ENCODE measurements at places on chromosomes 5 and 9.

DNA sequence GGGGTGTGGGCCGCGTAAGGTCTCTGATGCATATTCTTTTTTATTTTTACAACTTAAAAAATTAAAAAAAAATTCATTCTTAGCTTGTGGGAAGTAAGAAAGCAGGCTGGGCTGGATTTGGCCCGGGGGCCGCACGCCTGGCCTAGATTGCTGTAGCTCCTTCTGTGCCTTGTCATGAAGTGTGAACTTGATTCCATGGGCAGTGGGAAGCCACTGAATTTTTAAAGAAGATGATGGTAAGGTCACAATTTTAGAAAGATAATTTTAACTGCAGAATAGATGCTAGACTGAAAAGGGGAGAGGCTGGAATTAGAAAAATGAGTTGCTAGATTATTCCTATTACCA, 56.1 kb downstream of the EHMT1 start:
- no peak for DNase-seq

DNA sequence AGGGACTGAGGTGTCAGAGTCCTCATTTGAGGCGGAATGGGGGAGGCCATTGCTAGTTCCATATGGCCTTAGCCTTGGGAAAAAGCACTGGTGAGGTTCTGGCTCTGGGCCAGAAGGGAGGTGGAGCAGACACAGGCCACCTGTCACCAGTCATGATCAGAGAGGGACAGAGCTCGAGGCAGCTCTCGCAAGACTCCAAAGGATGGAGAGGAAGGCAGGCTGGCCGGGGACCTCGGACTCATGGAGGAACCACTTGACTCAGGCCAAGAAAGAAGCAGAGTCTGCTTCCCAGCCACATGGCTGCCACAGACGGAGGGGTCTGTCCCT, 29.2 kb upstream of the NSMF start:
- peak; percentile 93 for DNase-seq

DNA sequence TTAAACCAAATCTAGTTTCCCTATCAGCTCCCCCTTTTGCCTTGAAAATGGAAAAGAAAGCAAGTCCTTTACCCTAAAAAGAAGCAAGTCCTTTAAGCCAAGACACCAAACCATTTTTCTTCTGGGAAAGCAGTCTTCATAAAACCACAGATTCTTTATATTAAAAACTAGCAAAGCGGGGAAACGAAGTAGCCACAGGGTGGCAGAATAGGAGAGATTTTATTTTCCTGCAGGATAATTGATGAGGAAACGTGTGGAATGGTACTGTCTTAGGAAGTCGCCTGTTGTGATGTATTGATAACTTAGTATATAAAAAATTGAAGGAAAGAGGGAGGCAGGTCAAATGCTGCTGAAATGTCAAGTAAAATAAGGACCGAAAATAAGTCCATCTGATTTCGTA, 41.1 kb downstream of the ZNF883 start:
- DNase-seq: no peak

DNA sequence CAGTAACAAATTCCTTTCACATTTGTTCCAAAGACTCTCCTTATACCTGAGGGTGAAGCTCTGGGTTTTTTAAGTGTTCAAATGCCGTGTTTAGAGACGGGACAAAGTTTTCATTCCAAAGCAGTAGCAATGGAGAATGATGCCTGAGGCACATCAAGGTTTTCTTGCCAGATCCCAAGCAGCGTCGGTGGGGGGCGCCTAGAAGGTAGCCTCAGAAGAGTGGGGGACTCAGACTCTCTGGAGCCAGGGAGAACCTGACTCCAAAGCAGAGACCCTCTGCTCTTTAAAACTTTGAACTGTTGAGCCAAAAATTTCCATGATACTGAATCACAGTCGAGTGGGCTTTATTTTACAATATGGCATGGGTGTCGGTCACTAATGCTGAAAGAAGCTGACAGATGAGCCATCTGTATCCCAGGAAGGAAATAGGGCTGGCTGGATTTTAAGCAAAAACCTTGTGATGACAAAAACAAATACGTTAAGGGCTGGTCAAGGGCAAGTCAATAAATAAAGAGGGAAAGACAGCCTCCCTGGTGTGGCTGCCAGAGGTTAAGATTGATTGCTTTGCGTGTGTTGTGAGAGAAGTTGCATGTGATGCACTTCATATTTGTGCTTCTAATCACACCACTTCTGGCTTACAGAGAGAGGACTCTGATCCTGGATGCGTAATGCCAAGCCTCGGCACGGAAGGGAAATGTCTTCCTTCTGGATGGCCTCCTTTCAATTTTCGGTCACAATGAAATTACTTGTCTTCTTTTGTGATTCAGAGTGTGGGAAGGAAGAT, 161.1 kb upstream of the EFNA5 start:
- DNase-seq: no peak

GRCh38 chr5:170913573-170913972, 51.8 kb downstream of the RANBP17 start:
- DNase-seq: no peak

DNA sequence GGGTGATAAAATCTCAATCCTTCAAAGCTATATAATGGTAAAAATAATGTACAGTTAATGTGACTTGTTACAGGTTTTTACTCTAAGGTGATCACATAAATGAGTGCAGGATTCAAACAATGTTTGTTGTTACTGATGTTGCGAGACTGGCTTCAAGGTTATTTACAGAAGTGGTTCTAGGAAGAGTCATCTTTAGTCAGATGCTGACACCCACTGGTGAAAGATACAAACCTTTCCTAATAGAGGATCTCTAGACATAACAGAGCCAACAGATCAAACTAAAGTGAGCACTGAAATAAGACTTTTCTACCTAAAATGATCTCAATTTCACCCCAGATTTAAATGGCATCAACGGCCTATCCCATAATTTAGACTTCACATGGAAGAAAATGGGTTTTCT, 20.2 kb downstream of the ARSB start:
- DNase-seq: peak; percentile 53

DNA sequence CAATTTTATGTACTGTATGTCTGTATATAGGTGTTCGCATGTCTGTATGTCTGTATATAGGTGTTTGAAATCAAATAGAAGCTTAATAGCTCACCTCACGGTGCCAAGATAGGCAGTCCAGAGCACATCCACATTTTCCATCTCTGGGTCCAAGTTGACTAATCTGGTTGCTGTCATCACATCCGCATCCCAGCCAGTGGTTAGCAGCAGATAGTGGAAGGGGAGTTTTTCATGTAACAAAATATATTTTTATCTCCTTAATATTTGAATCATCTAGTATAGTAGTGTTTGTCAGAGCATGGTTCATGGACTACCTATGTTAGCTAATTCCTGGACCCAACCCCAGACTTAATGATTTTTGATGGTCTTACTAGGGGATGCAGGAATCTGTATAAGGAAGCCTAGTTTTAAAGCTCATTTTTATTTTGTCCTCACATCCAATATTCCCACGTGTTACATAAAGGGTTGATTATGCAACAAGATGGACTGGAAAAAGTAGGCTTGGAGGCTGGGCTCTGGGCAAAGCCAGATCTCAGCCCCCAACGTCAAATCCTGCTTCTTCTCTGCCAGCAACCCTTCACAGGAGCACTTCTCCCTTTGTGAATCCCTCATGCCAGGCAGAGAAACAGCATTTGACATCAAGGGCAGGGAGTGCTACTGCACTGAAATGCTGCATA, 219.7 kb downstream of the ZSWIM6 start:
- DNase-seq: no peak

DNA sequence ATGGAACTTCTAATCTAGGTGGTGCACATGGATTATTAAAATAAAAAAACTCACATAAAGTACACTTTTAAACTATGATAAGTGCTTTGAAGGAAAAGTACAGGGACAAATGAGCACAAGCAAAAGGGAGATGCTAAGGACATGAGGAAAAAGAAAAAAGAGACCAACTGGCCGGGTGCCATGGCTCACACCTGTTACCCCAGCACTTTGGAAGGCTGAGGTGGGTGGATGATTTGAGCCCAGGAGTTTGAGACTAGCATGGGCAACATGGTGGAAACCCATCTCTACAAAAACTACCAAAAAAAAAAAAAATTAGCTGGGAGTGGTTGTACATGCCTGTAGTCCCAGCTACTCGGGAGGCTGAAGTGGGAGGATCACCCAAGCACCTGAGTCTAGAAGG, 67.1 kb downstream of the SH3TC2 start:
- no peak for DNase-seq

- DNase-seq: no peak
These were observed 2.9 kb downstream of the NR4A3 start for GRCh38 chr9:99824378-99825171.

DNA sequence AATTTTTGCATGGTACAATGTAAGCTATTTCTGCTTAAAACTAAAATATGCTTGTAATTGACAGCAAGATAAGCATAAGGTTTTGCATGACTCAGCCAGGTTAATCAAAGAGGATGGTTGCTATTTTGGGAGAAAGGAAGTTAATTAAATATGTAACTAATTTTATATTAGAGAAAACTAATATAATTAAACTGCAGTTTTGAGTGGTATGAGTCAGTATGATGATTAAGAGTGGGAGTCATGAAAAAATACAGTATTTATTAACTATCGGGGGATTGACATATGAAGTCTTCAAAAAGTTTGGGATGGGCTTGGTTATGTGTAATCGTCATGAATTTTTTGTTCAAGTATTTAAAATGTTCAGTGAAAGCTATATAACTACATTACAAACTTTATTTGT, 54.0 kb upstream of the CDK20 start:
- no peak for DNase-seq

DNA sequence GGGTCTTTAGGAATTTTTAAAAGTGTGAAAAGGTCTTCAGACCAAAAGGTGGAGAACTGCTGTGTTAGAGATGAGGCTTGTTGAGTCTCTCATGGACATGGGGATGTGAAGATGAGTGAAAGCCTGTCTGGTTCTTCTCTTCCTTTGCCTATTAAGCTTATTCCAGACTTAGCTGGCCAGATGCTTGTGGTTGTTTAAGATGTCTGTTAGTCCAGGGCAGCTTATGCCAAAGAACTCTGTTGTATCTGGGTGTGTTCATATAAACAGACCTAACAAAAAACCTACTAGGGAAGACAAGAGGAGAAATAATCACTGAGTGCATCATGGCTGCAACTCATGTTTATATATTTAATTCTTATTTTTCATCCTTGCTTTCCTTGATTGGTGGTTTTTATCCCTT, 57.5 kb upstream of the NCS1 start:
- DNase-seq: no peak

GRCh38 chr9:137194388-137194787, 5.9 kb downstream of the SSNA1 start:
- DNase-seq: no peak

- no peak for DNase-seq
These were observed 122.2 kb upstream of the MAN2A1 start for GRCh38 chr5:109567374-109568044.

DNA sequence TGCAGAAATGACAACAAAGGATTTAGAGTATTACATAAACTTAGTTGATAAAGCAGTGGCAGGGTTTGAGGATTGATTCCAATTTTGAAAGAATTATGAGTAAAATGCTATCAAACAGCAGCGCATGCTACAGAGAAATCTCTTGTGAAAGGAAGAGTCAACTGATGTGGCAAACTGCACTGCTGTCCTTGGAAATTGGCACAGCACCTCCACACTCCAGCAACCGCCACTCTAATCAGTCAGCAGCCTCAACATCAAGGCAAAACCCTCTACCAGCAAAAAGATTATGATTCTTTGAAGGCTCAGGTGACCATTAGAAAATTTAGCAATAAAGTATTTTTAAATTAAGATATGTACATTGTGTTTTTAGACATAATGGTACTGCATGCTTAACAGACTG, 66.4 kb downstream of the AUH start:
- no peak for DNase-seq

- no peak for DNase-seq
These were observed 1813.5 kb upstream of the CDH6 start for GRCh38 chr5:29380029-29380428.

DNA sequence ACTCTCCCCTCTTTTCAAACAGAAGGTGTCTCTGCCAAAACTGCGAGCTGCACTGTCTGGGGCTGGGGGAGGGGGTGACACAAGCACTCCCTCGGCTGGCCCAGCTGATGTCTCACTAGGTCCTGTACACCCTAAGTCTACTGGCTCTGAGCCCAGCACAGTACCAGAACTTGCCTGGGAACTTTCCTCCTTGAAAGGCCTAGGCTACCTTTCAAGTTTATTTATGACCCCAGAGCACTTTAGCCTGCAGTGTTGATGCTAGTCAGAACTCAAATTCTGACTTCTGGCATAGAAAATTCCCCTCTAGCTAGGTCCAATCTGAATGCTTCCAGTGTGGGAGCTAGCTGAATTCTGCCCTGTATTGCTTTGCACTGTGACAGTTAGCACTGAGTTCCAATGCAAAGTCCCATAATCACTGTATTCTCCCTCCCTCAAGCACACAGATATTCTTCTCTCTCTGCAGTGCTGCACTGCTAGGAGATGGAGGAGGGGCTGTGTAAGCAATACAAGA, 10.5 kb downstream of the LURAP1L start:
- DNase-seq: no peak

DNA sequence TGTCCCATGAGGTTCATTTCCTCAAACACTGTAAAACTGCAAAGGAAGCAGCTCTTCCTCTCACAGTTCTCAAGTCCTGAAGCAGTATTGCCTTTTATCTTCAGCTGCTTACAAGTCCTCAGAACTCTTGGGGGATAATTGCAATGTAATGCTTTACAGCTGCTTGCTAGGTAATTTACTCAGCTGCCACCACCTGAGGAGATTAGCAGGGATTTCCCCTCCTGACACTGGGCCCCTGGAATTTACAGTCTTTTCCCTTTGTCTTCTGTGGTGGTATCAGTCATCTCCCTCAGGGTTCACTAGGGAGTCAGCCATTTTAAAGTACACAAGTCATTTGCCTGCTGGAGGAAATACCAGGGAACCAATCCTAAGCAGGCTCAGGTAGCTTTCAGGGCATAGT, 754.3 kb upstream of the GRAMD2B start:
- no peak for DNase-seq

DNA sequence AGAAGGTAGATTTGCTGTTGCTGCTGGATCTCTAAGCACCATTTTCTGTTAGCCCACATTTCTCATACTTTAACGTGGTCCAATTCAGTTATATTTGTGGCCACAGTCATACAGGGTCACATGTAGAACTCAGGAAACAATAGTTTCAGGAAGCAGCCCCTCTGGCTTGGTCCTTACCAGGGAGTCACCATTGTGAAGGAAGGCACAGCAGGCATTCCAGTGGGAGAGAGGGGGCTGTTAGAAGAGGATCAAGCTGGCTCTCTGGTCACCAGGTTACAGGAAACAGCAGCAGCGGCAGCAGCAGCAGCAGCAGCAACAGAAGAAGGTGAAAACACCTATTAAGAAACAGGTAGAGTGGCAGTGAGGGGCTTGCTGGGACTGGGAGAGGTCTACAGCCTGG, 14.5 kb downstream of the C9orf43 start:
- DNase-seq: no peak

GRCh38 chr5:94250985-94251384, 367.4 kb downstream of the KIAA0825 start:
- no peak for DNase-seq

DNA sequence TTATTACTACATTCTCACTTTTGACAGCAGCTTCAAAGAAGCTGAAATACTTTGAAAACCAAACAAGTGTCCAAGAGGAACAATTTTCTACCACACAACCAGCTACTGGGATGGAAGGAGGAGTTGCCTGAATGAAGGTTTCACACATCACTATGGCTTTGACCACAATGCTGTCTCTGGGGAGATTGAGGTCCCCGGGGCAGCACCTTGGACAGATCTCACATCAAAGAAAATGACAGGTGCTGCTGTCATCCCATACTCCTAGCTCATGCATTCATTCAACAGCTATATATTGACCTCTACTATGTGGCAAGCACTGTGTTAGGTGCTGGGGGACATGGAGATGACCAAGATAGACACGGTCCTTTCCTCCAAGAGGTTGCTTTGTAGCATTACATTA, 233.2 kb upstream of the RASEF start:
- no peak for DNase-seq

- DNase-seq: no peak
These were observed 273.5 kb upstream of the PTGER4 start for GRCh38 chr5:40405996-40406740.

All from cerebellum (tissue), 4 donors.